Activated naive CD4-positive, alpha-beta T cell (primary cell): ENCODE measurements at places on chromosomes 3 and 15.
A peak's percentile ranks its signal among the peaks of the same experiment; 100 is the strongest.

GRCh38 chr3:189573004-189573403 lies 58.2 kb upstream of the TP63 start:
- DNase-seq = no peak

- no peak for DNase-seq
Measured at GRCh38 chr3:183537295-183537730, 18.2 kb downstream of the KLHL6 start.

GRCh38 chr3:142022381-142022780 lies 127.0 kb downstream of the TFDP2 start:
- no peak for DNase-seq

GRCh38 chr15:99421172-99421656 lies 144.6 kb upstream of the MEF2A start:
- peak; percentile 71 for DNase-seq

- no peak for DNase-seq
Measured at GRCh38 chr3:139994891-139995290, 59.9 kb downstream of the CLSTN2 start.

GRCh38 chr3:158658889-158659288 lies 13.6 kb downstream of the LXN start:
- no peak for DNase-seq

DNA sequence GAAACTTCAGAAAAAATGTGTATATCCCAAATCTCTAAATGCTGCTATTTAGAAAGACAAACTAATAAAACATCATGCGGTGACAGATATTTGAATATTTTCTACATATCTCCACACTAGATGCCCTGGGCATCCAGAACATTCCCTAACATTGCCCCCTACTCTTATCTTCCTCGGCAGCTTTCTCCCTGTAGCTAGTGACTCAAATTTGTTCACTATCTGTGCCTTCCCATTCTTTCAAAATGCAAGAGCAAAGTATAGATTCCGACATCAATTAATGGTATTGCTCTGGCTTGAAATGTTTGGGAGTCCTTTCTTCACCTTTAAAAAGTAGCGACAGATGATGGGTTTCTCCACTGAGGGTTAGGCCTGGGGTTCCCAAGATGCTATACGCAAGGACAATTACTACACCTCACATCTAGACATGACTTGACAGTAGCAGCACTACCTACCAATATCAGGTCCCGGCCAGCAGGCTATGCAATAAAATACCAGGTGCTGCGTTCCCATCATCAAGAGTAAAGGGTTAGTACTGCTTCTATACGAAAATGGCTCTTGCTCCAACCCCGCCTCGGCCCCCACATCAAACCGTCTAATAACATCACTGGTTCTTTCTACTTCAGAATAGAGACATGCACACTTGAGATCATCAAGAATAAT lies 631 bp downstream of the UBR1 start:
- DNase-seq = no peak

- no peak for DNase-seq
Measured at GRCh38 chr3:179717219-179717618, 64.4 kb downstream of the USP13 start.

- DNase-seq = no peak
Measured at GRCh38 chr3:48084170-48084569, 68.0 kb upstream of the MAP4 start.

DNA sequence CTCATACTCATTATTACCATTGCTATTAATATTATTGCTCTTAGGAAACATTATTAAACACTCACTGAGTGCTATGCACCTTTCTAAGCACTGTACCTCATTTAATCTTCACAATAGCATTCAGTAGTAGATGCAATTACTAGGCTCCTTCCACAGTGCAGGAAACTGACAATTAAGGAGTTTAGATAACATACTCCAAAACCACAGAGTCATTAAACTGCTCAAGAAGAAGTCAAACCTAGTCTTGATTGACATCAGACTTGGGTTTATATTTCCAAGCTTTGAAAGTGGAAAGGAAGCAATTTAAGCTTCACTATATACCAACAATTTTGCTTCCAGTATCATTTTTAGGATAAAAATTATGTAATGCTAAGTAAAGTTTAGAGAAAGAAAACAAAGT lies 490.1 kb upstream of the ARRDC4 start:
- no peak for DNase-seq

DNA sequence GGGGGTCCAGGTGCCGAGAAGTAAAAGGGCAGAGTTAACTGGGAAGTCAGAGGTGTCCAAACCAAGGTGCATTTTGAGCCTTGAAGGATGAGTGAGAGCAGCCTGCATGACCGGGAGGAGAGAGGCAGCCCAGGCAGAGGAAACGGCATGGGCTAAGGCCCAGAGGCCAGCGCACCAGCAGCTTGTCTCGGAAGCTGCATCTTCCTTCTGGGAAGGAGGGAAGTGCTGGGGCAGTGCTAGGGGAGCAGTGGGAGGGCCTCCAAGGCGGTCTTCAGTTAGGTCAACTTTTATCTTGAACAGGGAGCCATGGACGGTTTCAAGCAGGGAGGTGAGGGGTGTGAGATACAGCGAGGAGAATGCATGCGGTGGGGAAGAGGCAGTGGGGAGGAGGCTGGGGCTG lies 1.0 kb downstream of the H1-8 start:
- no peak for DNase-seq

GRCh38 chr3:149004622-149005021 lies 13.3 kb downstream of the GYG1 start:
- DNase-seq = no peak

DNA sequence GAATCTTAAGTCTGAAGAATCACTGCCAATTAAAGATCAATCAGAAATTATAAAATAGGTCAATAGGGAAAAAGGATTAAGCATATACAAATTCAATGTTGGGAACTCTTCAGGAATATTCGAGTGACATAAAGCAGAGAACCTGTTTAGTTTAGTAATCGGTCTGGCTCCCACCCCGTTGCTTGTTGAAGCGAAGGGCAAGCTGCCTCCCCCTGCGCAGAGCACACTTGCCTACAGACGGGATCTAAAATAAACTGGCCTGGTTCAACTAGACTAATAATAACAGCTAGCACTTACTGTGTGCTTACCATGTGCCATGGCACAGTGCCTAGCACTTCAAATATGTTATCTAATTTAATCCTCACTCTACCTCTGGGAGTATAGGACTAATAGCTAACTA lies 8.6 kb downstream of the SEMA6D start:
- no peak for DNase-seq

DNA sequence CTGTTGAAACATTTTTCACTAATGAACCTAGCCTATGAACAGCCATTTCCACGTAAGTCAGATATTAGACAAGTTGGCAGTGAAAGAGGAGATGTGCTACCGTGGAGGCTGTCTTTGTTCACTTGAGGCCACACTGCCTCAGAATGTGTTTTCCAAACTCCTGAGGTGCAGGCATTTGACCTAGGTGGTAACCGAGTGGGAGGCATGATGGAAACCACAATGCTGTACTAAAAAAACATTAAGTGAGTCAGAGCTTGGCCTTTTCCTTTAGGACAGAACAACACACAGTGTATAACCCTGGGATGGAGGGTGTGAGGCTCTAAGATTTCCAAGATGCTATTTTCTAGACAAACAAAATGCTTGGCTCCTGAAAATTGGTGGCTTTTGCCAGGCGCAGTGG lies 406.3 kb downstream of the SOX2 start:
- DNase-seq = no peak

DNA sequence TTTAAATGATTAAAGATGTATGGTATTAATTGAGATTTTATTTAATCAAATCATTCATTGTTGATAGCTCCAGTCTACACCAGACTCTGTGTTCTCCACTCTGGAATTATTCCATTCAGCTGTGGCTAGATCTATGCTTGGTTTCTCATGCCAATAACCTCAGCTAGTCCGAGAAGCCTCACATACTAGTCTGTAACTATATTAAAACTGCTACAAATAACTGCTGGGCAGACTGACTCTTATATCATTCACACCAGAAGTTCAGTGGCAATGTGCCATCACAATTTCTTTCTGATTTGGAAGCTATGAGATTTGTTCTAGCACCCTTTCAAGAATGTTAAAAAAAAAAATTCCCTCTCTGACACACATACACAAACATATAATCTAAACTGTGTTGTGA lies 947.3 kb downstream of the ROBO1 start:
- DNase-seq = no peak

DNA sequence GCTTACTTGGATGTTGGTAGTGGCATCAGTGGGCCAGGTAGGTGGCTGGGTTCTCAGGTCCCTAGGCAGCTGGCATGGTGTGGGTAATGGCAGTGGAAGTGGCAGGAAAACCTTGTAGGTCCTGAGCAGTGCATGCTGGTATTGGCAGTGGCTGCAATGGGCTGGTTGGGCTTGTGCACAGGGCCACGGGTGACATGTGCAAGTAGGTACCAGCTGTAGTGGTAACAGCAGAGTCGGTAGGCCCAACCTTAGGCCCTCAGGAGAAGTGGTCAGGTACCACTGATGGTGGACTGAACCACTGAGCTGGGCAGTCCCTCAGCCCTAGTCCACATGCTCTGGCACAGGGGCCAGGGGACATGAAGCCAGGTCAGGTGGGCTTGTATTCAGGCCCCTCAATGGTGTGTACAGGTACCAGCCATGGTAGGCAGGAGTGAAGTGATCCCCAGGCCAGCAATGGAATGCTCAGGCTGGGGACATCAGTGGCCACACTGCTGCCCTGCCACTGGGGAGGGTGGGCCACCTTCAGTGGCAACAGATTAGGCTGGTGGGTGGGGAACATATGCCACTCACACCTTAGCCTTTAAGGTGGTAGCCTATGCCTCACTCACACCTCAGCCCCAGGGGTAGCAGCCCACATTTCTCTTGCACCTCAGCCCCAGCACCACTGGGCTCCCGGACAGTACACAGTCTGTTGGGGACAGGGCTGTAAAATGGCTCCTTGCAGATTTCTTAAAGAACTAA lies 118.1 kb downstream of the LRRK1 start:
- no peak for DNase-seq

DNA sequence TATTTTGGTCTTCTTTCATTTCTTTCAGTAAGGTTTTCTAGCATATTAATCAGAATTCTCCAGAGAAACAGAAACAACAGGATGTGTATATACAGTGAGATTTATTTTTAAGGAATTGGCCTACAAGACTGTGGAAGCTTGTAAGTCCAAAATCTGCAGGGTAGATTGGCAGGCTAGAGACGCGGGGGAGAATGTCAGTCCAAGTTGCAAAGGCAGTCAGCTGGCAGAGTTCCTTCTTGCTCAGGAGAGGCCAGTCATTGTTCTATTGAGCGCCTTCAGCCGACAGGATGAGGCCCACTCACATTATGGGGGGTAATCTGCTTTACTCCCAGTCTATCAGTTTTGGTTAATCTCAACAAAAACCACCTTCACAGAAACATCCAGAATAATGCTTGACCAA lies 133.4 kb upstream of the UBE3A start:
- no peak for DNase-seq

DNA sequence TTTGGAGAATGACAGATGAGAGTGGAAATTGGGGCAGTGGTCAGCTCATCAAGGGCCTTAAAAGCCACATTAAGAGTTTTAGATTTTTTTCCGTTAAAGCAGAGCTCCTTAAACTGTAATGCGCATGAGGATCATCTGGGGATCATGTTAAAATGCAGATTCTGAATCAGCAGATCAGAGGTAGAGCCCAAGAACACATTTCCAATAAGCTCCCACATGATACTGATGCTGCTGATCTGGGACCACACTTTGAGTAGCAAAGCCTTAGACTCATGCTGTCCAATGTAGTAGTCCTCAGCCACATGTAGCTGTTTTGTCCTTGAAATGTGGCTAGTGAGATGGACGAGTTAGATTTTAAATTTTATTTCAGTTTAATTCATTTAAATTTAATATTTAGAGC lies 26.3 kb upstream of the POMGNT2 start:
- DNase-seq = no peak

GRCh38 chr3:79461129-79461792 lies 306.5 kb downstream of the ROBO1 start:
- no peak for DNase-seq

DNA sequence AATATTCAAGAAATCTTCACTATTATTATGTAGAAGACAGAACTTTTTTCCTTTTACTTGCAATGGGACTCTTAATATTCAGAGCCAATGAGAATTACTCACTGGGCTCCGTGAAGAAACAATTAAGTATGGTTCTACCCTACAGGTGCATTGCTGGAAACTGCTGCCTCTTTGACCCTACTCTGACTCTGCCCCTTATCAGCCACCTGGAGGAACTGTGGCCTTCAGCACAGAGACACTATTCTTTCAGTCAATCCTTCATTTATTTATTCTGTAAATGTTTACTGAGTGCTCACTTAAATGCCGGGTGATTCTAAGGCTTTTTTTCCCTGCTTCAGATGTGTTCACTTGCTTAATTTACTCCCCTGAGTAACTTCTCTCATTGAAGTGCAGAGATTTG lies 163.2 kb downstream of the SYNPR start:
- no peak for DNase-seq

DNA sequence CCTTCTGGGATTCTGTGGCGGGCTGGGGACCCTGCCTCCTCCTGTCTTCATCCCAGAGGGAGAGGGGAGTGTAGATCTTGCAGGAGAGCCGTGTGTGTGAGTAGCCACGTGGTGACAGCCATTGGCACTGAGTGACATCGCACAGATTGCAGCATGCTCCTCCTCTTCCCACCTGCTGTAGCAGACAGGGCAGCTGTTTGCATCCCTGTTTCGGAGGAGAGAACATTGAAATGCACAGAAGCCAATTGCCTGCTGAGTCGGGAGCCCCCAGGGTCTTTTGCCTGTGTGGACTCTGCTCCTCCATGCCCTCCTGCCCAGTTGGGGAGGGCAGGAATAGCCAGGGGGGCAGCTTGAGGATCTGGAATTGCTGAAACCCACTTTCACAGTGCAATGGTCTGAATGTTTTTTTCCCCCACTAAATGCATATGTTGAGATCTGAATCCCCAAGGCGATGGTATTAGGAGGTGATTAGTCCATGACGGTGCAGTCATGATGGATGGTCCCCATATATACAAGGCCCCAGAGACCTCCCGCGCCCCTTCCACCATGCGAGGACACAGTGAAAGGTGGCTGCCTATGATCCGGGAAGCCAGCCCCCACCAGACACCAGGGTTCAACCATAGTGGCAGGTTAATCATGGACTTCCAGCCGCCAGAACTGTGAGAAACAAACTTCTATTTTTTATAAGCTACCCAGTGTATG lies 66.8 kb downstream of the CHRNA7 start:
- DNase-seq = no peak

- no peak for DNase-seq
Measured at GRCh38 chr3:42019953-42020260, 58.0 kb upstream of the ULK4 start.

DNA sequence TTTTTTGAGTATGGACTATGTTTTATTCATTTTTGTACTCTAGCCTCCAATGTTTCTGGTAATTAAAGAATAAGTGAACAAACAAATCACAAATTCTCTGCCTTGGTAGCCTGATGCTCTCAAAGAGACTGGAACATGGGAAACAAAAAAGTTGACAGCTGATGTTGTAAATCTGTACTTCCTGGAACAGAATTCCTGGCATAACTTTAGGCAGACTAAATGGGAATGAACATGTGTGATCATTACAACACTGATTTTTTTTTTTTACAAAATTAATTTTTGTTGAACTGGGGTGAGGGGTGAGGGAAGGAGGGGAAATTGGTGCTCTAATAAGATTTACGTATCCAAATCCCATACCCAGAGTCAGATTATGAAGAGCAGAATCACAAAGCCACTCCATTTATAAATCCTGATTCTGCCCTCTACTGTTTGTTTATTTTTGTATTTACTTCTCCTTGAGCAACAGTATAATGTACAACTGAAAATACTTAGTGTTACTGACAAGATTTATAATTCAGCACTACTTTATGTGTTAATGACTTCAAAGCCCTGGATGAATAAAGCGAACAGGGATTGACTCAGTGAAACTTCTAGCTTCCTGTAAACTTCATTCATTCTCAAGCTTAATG lies 165.0 kb downstream of the FRMD5 start:
- DNase-seq = no peak
